ENCODE measurements at places on chromosomes 2 and 18.

DNA sequence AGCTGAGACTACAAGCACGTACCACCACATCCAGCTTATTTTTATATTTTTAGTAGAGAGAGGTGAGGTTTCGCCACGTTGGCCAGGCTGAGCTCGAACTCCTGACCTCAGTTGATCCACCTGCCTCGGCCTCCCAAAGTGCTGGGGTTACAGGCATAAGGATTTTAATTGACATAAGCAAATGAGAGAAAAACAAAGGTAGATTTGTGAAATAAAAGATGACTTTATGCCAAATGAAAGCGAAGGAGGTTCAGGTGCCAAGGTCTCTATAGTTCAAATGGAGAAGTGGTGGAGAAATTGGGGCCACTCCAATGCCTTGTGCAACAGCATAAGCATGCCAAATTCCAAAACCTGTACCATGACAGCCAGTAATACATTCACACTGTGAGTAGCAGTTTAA is 180.6 kb downstream of the MREG start:
- no peak for DNase-seq

- no peak for DNase-seq
Measured at GRCh38 chr2:158011055-158011771, 90.5 kb upstream of the UPP2 start.

DNA sequence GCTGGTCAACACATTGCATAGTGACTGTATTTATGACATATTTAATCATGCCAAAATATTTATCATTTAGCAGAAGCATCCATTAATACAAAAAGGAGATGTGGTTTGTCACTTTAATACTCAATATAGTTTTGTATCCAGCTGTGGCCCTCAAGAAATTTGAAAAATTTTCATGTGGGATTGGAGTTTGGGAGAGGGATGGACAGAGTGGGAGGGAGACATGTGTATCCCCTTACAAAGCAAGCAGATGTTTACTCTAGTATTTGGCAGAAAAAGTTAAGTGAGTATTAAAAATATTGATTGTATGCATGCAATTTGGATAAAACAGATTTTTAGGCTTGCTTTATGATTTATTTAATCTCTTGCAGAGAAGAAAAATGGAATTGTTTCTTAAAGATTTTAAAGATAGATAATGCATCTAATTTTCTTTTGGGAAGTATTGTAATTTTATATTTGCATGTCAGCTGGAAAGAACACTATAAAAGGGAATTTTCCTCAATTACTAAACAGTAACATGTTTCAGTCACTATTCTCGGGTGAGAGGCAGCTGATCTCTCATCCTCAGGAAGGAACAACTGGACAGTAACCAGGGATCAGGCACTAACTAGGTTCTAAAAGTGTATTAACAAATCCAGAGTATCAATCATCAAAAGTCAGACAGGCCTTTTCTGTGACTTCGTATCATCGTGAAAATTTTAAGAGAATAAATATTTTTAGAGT is 1184.7 kb upstream of the NXPH2 start:
- no peak for DNase-seq

DNA sequence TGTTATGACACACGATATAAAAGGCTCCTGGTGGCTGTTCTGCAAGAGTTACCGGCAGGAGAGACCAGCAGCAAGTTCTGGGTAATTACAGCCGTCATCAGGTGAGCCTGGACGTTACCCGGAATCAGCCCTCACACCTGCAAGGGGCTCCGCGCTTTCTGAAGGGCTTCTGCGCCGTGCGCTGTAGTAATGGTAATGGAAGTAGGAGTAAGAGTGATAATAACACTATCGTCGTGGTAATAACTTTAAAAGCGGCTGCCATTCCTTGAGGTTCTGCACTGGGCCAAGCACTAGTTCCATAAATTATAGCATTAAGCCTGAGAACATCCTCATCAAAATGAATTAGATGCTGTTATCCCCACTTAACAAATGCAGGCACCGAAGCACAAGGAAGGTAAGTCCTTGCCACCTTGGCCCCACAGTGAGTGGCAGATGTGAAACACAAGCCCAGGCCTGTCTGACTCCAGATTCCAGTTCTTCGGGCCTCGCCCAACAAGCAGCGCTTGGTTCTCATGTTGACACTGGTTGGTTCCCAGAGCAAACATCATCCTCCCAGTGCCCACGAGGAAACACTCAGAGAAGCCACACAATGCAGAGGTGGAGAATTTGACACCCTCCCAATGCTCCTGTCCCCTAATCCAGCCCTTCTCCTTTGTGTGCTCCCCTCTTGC is 205.2 kb downstream of the EIPR1 start:
- no peak for DNase-seq

GRCh38 chr18:13563390-13563805 is 163.0 kb downstream of the FAM210A start:
- DNase-seq = no peak

DNA sequence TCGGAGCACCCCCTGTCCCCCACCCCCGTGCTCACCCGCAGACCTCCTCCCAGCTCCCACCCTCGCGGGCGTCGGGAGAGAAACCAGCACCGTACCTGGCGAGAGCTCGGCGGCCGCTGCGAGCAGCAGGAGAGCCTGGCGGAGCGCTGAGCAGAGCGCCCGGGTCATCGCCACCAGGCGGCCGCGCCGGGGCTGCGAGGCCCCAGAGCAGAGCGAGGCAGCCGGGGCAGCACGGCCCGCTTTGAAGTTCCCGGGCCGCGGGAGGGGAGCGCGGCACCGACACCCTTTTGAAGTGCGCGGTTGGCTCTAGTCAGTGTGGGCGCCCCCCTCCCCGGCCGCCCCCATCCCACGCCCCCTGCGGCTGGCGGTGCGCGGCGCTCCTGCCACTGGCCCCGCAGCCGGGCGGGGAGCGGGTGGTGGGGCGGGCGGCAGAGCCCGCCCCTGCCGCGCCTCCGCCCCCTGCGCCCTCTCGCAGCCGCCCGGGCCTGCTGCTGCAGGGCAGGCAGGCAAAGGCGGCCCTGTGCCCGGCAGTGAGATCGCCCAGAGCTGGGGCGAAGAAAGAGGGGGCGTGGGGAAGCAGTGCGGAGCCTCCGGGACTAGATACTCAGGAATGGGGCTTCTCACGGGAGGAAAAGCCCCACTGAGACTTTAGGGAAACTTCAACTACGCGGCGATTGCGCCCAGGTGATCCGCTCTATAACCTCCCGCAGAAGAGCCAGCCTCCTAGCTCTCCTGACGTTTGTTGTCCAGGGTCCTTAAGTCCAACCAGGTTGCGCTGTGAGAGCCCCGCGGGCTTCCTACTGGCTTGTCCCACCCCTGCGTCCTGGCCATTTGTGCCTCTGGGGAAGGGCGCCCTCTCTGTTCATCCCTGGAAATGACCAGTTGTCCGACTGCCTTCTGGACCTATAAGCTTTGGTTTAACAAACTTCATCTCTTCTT is at the start of gene ACVR1C:
TSS of gene ACVR1C (minus strand) at position 388 of the 939 bp plus-strand sequence. CDS start at position 168, 220 bp downstream.
- peak; percentile 60 for DNase-seq

- no peak for DNase-seq
Measured at GRCh38 chr18:57687970-57688369, 66.3 kb upstream of the NARS1 start.

DNA sequence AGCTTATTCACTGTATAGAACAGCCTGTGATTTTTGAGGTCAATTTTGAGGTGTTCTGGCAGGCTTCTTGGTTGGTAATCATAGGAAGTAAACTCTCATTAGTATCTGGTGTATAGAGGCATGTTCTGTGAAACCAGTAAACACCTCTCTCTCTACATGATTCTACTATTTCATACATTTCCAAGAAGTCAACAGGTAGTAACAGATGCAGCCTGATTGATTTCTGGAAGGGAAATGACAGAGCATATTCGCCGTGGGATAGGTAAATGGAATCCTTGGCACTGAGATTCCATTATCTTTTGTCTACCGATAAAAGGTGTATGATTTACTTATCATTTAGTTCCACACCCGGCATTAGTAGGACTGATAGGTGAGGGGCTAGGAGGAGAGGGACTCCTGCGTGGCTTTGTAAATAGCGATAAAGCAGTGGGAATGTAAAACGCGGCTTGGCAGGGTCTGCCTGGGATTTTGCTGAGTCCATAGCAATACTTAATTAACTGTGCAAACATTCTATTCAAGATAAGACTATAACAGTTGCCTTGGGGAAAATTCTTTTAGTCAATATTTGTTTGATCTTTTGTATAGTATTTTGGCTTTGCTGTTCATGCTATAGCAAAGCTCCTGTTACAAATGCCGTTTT is 32.3 kb downstream of the LYPD6B start:
- no peak for DNase-seq

DNA sequence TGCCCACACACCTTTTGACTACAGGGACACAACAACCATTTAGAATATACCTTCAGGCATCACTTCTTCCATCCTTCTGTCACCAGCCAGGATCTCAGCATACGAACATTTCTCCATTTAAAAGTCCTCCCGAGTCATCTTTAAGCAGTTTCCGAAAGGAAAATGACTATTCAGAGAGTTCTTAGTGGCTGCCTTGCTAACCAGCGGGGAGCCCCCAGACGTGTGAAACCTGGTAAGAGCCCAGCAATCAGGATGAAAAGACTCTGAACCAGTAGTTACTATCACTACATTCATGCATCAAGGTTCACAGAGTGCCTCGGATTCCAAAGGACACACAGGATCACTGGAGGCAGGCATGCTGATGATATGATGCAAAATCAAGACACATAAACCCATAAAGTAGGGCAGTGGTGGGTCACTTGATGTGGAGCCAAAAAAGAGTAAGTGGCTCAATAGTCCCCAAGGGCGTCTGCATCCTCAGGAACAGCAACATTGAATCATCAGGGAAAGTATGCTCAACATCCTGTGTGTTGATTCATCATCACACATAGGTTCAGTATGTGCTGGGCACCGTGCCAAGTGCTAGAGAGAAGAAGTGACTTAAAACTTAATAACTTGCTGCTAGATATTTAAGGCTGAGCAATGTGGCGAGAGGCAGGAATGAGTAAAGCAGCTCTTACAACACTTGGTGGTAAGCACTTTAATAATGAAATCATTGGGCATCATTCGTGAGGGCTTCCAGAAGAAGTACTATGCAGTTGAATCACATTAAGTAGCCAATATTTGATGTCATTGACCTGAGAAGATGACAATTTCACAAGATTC is 4.4 kb downstream of the CCL20 start:
- peak; percentile 72 for DNase-seq

DNA sequence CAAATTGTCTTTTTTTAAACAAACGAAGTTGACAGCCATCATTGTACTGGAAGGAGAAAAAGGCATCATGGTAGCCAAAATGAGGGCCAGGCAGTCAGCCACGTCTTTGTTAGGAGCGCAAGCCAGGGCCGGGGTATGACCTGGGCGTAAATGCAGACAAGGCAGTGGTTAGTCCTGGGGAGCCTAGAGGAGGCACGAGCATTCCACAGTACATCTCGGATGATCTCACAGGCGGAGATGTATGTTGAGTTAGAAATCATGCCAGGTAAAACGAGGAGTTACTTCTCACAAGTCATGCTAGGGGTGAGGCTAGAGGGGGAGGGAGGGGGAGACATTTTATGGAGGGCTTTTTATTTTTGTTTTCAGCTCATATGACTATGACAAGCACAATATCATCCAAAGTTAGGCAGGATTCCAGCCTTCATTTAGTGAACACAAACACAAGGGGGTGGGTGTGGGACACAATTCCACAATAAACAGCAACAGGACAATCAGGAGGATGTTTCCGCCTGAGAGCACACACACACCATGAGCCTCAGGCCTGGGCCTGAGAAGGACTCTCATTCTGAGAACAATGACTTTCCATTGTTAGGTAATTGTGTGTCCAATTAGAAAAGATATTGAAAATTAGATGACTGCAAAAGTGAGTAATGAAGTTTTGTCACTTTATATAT is 64.4 kb upstream of the PGAP1 start:
- DNase-seq = no peak

- no peak for DNase-seq
Measured at GRCh38 chr2:217973008-217973787, 29.6 kb downstream of the TNS1 start.

GRCh38 chr18:34990597-34990996 is 50.6 kb upstream of the MAPRE2 start:
- DNase-seq = no peak

DNA sequence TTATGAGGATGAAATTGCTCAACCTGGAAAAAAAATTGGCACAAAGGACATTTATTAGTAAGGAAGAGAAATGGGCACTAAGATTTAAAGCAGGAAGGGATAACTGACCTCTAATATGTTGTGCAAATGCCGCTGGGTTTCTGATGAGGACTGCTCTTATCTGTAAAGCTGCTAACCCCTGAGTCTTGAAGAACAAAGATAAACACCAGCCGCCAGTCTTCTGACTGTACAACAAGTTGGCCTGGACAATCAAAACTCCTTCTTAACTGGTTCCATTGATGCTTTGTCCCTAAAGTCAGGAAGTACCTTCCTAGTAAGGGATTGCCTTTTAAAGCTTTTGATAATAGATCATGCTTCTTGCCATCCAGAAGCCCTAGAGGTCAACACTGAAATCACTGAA is 301.8 kb downstream of the TRIB2 start:
- DNase-seq = no peak
